ENCODE measurements at places on chromosomes 5 and 9.

DNA sequence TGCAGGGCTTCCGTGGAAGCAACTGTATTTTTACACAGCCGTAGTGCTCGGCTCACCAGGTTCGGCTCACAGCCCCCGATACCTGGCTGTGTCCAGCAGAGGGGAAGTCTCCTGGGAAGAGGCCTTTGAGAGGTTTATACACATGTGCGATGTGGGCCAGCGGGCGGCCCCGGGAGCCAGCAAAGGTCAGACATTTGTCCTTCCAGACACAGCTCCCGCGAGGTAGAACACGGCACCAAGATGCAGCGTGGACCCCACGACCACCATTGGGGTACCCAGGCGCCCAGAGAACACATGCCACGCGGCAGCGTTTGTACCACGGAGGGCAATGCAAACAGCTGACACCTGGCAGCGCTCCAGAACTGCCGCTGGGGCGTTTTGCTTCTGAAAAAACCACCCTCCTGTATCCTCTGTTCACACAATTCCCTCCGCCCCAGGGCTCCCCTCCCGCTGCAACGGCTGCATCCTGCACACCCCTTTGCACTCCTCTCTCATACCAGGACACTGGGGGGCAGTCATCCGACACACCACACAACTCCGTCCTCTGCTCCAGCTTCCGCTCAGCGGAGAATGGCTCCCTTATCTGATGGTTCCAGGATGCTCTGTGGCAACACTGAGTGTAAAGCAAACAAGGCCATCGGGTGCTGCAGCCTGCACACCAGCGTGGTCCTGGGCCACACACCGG, 235.3 kb downstream of the SYK start:
- H3K4me1 ChIP-seq, result peaks cover 2% of the 10 kb centered on the region
- no peaks in the 10 kb centered on the region for H3K27me3 ChIP-seq
- no peak overlapping the region for H3K27ac ChIP-seq
- H3K36me3 ChIP-seq, result no peaks in the 10 kb centered on the region
- no peak overlapping the region for H3K4me3 ChIP-seq

GRCh38 chr9:78320875-78321496, 24.1 kb downstream of the PSAT1 start:
- peaks cover 8% of the 10 kb centered on the region for H3K36me3 ChIP-seq
- no peak overlapping the region for H3K27ac ChIP-seq
- no peaks in the 10 kb centered on the region for H3K27me3 ChIP-seq
- no peak overlapping the region for H3K4me3 ChIP-seq

DNA sequence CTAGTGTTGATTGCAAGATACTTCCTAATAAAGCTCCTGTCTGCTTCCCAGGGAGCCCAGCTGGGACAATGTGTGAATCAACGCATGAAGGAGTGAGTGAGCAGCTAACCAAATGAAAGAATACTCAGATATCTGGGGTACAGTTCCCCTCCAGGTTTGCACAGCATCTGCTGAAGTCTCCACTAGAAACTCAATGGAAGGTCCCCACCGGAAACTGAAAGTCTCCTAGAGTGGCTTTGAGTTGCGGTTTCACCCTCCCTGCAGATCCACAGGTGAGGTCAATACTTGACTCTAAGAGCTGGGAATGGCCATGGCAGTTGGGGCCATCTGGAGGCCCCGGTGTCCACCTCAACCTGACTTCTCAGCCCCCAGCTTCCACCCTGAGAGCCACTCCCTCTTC, 198.2 kb upstream of the MSX2 start:
- H3K27ac ChIP-seq, result no peak overlapping the region
- H3K4me3 ChIP-seq, result no peak overlapping the region
- H3K27me3 ChIP-seq, result peaks cover 3% of the 10 kb centered on the region
- no peak for DNase-seq
- H3K36me3 ChIP-seq, result no peaks in the 10 kb centered on the region

DNA sequence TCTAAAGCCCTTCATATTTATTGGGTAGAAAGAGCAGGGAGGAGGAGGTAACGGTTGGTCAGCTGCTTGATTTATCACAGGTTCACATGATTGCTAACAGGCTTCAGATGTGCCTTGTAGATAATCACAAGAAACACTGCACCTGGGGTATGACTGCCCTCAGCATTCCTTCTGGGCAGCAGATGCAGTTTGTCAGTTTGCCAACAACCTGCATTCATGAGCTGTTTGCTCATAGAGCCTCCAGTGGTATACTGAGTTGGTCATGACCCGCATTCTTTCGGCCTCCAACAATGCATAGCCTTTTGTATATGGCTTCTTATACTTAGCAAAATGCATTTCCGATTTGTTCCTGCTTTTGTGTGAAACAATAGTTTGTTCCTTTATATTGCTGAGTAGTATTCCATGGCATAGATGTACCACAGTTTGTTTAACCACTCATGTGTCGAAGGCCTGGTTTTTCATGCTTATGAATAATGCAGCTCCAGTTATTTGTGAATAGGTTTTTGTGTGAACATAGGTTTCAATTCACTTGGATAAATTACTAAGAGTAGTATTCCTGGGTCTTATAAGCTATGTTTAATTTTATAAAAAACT, 83.6 kb downstream of the ARHGEF28 start:
- H3K4me3 ChIP-seq, result no peak overlapping the region
- H3K27me3 ChIP-seq, result no peaks in the 10 kb centered on the region
- H3K36me3 ChIP-seq, result no peaks in the 10 kb centered on the region
- H3K27ac ChIP-seq, result no peak overlapping the region

DNA sequence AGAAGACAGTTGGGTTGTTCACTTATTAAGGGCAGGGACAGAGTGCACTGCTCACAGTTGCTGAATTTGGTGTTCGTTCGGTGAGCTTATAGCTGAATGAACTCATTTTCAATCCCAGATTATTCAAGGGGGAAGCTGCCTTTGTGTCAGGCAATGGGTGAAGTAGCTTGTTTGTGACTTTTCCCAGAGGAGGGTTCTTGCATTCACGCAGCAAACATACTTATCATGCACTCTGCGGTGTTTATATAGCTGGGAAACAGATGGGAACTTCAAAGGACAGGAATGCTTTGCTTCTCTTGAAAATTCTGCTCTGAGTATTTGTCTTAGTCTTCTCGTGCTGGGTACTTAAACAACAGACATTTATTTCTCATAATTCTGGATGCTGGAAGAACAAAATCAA, 64.7 kb upstream of the ABCA1 start:
- H3K4me1 ChIP-seq, result peaks cover 13% of the 10 kb centered on the region
- no peak for DNase-seq
- H3K27me3 ChIP-seq, result peaks cover 8% of the 10 kb centered on the region
- H3K27ac ChIP-seq, result no peak overlapping the region

- H3K36me3 ChIP-seq, result no peaks in the 10 kb centered on the region
- H3K4me1 ChIP-seq, result no peaks in the 10 kb centered on the region
- no peak overlapping the region for H3K27ac ChIP-seq
- DNase-seq, result no peak
Measured at GRCh38 chr5:149951138-149951749, 6.7 kb upstream of the PDE6A start.

GRCh38 chr5:5191906-5192305, 51.8 kb downstream of the ADAMTS16 start:
- H3K4me1 ChIP-seq, result no peaks in the 10 kb centered on the region
- H3K27me3 ChIP-seq, result no peaks in the 10 kb centered on the region
- H3K4me3 ChIP-seq, result no peak overlapping the region
- no peaks in the 10 kb centered on the region for H3K36me3 ChIP-seq

DNA sequence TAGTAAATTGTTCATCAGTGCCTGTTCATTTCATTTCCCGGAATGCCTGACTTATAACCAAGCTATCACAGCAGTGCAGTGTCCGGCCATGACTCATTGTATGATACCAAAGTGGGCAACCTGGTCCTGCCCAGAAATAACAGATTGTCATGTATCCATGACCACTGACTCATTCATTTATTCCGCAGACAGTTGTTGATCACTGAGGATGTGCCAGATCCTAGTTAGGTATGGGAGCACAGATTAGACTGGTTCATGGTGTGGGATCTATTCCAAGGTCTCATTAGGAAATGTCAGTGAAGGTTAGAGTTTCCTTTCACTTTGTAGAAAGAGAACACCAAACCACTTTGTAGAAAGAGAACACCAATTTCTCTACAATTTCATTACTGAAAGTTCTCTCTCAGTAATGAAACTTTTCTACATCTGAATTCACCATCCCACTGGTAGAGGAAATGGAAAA, 8.7 kb downstream of the NREP start:
- H3K4me3 ChIP-seq, result no peak overlapping the region
- no peak for DNase-seq
- no peaks in the 10 kb centered on the region for H3K27me3 ChIP-seq
- no peaks in the 10 kb centered on the region for H3K36me3 ChIP-seq
- no peak overlapping the region for H3K27ac ChIP-seq

- no peak for DNase-seq
- H3K27ac ChIP-seq, result no peak overlapping the region
- H3K4me1 ChIP-seq, result no peaks in the 10 kb centered on the region
- no peaks in the 10 kb centered on the region for H3K27me3 ChIP-seq
- H3K36me3 ChIP-seq, result no peaks in the 10 kb centered on the region
Measured at GRCh38 chr5:71711610-71712009, 7.5 kb upstream of the CARTPT start.

- H3K4me1 ChIP-seq, result no peaks in the 10 kb centered on the region
- no peak overlapping the region for H3K27ac ChIP-seq
- H3K27me3 ChIP-seq, result peaks cover 5% of the 10 kb centered on the region
- DNase-seq, result no peak
- no peak overlapping the region for H3K4me3 ChIP-seq
Measured at GRCh38 chr5:148583421-148583965, 70.8 kb downstream of the HTR4 start.

- no peak overlapping the region for H3K4me3 ChIP-seq
- H3K27me3 ChIP-seq, result no peaks in the 10 kb centered on the region
- no peak for DNase-seq
- H3K36me3 ChIP-seq, result no peaks in the 10 kb centered on the region
- H3K4me1 ChIP-seq, result peaks cover 18% of the 10 kb centered on the region
- H3K27ac ChIP-seq, result no peak overlapping the region
Measured at GRCh38 chr9:89278551-89278950, 32.4 kb upstream of the CKS2 start.

DNA sequence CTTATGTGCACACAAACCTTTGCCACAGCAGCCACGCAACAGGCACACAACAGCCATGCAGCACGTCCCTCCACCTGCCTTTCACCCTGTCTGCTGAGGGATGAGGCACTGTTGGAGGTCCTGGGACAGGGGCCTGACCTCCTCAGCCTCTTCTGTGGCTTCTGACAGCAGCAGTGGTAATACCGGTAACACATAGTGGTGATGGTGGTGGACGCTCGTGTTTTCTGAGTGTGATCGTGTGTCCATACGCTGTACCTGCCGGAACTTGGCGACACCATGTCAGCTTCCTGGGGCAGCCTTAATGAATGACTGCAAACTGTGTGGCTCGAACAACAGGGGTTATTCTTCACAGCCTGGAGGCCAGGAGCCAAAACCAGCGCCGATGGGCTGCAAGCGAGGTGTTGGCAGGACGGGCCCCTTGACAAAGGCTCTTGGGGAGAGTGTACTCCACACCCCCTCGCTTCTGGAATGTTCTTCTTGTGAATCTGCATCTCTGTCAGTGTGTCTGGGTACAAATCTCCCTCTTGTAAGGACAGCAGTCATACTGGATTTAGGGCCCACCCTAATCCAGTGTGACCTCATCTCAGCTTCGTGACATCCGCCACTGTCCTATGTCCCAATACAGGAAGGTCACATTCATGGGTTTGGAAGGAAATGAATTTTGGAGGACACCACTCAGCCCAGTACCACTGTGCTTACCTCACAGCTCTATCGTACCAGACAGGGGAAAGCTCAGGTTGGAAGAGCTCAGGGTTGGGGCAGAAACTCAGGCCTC, 55.3 kb upstream of the EXOC3 start:
- H3K27ac ChIP-seq, result no peak overlapping the region
- H3K4me1 ChIP-seq, result peaks cover 4% of the 10 kb centered on the region
- no peak overlapping the region for H3K4me3 ChIP-seq
- no peaks in the 10 kb centered on the region for H3K36me3 ChIP-seq
- H3K27me3 ChIP-seq, result peaks cover 27% of the 10 kb centered on the region

DNA sequence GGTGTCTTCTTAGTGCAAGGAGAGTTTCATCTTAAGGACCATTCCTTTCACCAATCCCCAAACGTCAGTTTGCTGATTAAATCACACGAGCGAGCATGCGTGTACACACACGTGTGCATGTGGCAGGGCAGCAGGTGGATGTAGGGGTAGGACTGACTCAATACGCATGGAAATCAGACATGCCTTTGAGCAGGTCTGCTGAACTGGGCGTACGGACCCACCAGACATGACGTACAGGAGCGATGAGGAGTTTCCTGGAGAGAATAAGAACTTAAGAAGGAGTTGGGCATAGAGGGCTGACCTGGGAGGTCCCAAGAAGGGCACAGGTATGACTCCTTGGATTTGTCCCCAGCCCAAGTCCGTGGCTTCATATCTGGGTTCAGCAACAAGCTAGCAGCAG, 170.0 kb downstream of the FGF18 start:
- no peak for DNase-seq
- H3K27ac ChIP-seq, result no peak overlapping the region
- no peaks in the 10 kb centered on the region for H3K4me1 ChIP-seq
- no peaks in the 10 kb centered on the region for H3K27me3 ChIP-seq
- H3K4me3 ChIP-seq, result no peak overlapping the region

GRCh38 chr5:117860550-117860949, 1127.8 kb downstream of the DTWD2 start:
- H3K4me3 ChIP-seq, result no peak overlapping the region
- no peak for DNase-seq
- no peaks in the 10 kb centered on the region for H3K36me3 ChIP-seq
- no peaks in the 10 kb centered on the region for H3K27me3 ChIP-seq
- H3K4me1 ChIP-seq, result no peaks in the 10 kb centered on the region
- no peak overlapping the region for H3K27ac ChIP-seq

DNA sequence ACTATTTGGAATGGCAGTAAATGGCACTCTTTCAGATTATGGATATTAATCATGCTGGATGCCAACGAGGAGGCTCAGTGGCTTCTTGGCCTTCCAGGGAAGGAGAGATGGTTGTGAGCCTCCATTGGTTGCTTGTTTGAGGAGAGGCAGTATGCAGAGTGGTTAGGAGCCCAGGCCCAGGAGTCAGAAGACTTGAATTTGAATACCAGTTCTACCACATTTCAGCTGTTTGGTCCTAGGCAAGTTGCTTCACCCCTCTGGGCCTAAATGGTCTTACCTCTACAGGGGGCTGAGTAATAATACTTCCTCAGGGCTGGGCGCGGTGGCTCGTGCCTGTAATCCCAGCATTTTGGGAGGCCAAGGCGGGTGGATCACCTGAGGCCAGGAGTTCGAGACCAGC, 52.5 kb downstream of the COL27A1 start:
- DNase-seq, result no peak
- H3K4me1 ChIP-seq, result no peaks in the 10 kb centered on the region
- H3K36me3 ChIP-seq, result no peaks in the 10 kb centered on the region
- no peaks in the 10 kb centered on the region for H3K27me3 ChIP-seq

GRCh38 chr5:178690208-178690607, 40.3 kb downstream of the ZNF354A start:
- H3K27ac ChIP-seq, result no peak overlapping the region
- no peak overlapping the region for H3K4me3 ChIP-seq
- no peaks in the 10 kb centered on the region for H3K27me3 ChIP-seq
- no peaks in the 10 kb centered on the region for H3K36me3 ChIP-seq

- H3K27ac ChIP-seq, result no peak overlapping the region
- H3K4me3 ChIP-seq, result no peak overlapping the region
- H3K27me3 ChIP-seq, result no peaks in the 10 kb centered on the region
- no peaks in the 10 kb centered on the region for H3K36me3 ChIP-seq
- DNase-seq, result no peak
- H3K4me1 ChIP-seq, result no peaks in the 10 kb centered on the region
Measured at GRCh38 chr5:117615226-117615625, 1040.6 kb upstream of the SEMA6A start.
